A549 treated with ZK216348 at 1 μM for 4 hours (cell line): ENCODE measurements at places on chromosomes 2 and 18. TPM values are rescaled to one million over a fixed set of nuclear protein-coding genes. Genes with fewer than 3 reads are reported as not detected.

The C2orf72 gene
- total RNA-seq = 5.3 to 8.1 TPM (median 6.5 TPM) in 5 replicates

The TMEM163 gene
- 0.07 TPM in 2 of 5 replicates, not detected in the others for total RNA-seq

The UGT1A8 gene
- total RNA-seq = 0.23 TPM in 1 of 5 replicates, not detected in the others

The OBSL1 gene
- 13.6 to 26.1 TPM (median 21.3 TPM) in 5 replicates for total RNA-seq

The MAP3K19 gene
- total RNA-seq = not detected in 5 replicates

The CRYBA2 gene
- total RNA-seq = not detected in 5 replicates

The ESCO1 gene
- total RNA-seq = 6.4 to 9.3 TPM (median 8.5 TPM) in 5 replicates

The FTCDNL1 gene
- total RNA-seq = 2.6 to 3.6 TPM (median 3.1 TPM) in 5 replicates

The RASGRP3 gene
- total RNA-seq = 0.41 to 1.6 TPM (median 0.61 TPM) in 5 replicates

The SPDYA gene
- 0.14 to 0.33 TPM (median 0.27 TPM) in 4 of 5 replicates, not detected in the other for total RNA-seq

The SFTPB gene
- total RNA-seq = 0.11 to 0.14 TPM in 2 of 5 replicates, not detected in the others

The PROC gene
- total RNA-seq = 2.9 to 6.0 TPM (median 4.3 TPM) in 5 replicates

The MBD2 gene
- total RNA-seq = 35.9 to 62.3 TPM (median 58.3 TPM) in 5 replicates

The APCDD1 gene
- total RNA-seq = not detected in 5 replicates

The SERPINB8 gene
- 7.4 to 10.5 TPM (median 10.3 TPM) in 5 replicates for total RNA-seq

The CYP27A1 gene
- total RNA-seq = 0.17 to 0.20 TPM (median 0.17 TPM) in 3 of 5 replicates, not detected in the others

The SH2D6 gene
- 0.91 to 1.7 TPM (median 1.2 TPM) in 4 of 5 replicates, not detected in the other for total RNA-seq

The NIFK gene
- total RNA-seq = 59.9 to 113 TPM (median 63.9 TPM) in 5 replicates

The GNLY gene
- 0.38 TPM in 1 of 5 replicates, not detected in the others for total RNA-seq

The ANKRD30B gene
- total RNA-seq = not detected in 5 replicates

The POU3F3 gene
- total RNA-seq = 0.05 to 0.06 TPM in 2 of 5 replicates, not detected in the others

The RBM43 gene
- total RNA-seq = 2.0 to 4.1 TPM (median 3.8 TPM) in 5 replicates

The UGT1A1 gene
- total RNA-seq = 0.37 to 1.1 TPM (median 0.92 TPM) in 5 replicates

The CFAP221 gene
- total RNA-seq = 0.20 to 0.64 TPM (median 0.35 TPM) in 5 replicates

The ACVR1C gene
- total RNA-seq = 0.08 to 0.14 TPM in 2 of 5 replicates, not detected in the others
